ENCODE measurements at places on chromosomes 11 and 22.

GRCh38 chr11:65810046-65810868 is 23.4 kb downstream of the OVOL1 start:
- DNase-seq, result no peak

- no peak for DNase-seq
Observed at GRCh38 chr22:47215851-47216250, 453.4 kb downstream of the TBC1D22A start.

GRCh38 chr11:99240192-99241030 is 219.7 kb downstream of the CNTN5 start:
- no peak for DNase-seq

- DNase-seq, result no peak
Observed at GRCh38 chr11:124876818-124877630, 11.8 kb downstream of the ROBO3 start.

GRCh38 chr11:16418428-16419097 is 62.2 kb upstream of the SOX6 start:
- DNase-seq, result no peak

- DNase-seq, result no peak
Observed at GRCh38 chr11:113481672-113482071, 6.5 kb upstream of the DRD2 start.

DNA sequence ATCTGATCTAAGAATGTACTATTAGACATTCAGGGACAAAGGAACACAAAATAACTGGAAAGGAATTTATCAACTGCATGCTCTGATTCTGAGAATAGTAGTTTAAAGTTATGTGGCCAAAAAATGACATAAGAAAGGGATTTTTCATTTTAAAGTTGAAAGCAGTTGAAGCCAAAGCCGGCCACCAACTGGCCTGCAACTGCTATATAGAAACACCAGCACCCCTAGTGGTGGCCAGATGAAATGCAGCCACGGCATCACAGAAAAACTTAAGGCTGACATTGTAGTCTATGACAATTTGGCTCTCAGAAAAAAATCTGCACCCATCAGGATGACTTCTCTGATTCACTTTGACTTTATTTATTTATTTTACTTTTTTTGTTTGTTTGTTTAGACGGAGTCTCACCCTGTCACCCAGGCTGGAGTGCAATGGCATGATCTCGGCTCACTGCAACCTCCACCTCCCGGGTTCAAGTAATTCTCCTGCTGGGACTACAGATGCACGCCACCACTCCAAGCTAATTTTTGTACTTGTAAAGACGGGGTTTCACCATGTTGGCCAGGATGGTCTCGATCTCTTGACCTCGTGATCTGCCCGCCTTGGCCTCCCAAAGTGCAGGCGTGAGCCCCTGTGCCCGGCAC is 59.2 kb downstream of the SLC35F2 start:
- peak; percentile 68 for DNase-seq

- DNase-seq, result no peak
Observed at GRCh38 chr22:44765571-44766285, 13.4 kb downstream of the ARHGAP8 start.

DNA sequence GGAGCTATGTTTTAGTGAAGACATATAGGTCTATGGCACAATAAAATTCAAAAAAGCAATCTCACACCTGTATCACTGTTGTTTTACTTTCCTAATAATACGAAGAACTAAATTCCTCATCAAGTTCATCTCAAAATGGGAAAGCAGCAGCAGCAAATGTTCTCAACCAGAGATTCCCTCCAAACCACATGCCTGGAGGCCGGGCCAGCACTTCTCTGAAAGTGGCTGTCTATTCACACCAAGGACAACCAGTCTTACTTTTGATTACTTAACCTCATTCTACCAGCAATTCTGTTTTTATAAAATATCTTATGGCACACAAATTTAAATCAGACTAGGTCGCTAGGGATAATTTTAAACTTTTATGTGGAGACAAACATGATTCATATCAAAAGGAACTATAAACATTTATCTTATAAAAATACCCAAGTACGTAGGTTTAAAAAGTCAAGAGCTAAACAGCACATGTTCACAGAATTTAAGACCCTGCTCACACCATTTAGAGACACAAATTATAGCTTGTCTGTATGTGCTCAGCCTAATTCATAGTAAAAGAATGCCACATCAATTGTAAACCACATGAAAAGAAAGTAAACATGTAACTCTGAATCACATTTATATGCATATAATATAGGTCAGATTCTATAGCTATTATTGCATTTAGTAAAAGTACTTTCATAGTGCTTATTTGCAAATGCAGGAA is 46.1 kb downstream of the RRAS2 start:
- no peak for DNase-seq

GRCh38 chr11:35593143-35593542 is 25.1 kb upstream of the FJX1 start:
- no peak for DNase-seq

GRCh38 chr11:69382131-69383128 is 88.5 kb downstream of the MYEOV start:
- DNase-seq, result peak; percentile 61
